ENCODE measurements at places on chromosomes 3 and 15.

DNA sequence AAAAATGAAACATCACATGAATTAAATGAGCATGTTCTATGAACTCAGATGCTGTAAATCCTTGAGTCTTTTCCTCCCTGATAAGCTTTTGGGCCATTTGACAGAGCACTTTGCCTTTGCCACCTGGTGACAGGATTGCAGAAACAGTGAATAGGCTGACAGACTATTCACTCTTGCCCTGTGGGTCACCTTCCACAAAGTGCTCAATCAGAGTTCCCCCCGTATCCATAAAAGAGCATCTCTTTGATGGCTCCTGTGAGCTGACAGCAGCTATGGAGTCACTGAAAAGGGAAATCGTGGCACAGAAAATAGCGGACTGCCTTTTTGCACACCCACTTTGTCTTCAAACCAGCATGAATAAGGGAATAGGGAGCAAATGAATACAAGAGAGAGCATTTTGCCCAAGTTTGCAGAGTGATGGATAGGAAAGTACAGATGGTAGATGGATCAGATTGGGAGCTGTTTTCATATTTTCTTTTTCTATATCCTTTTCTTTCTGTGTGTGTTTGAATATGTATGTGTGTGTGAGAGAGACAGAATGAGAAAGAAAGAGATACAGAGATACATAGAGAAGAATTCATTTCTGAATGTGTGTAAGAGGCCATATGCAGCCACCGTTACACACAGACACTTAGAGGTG is 37.8 kb upstream of the GOLM2 start:
- DNase-seq: no peak

DNA sequence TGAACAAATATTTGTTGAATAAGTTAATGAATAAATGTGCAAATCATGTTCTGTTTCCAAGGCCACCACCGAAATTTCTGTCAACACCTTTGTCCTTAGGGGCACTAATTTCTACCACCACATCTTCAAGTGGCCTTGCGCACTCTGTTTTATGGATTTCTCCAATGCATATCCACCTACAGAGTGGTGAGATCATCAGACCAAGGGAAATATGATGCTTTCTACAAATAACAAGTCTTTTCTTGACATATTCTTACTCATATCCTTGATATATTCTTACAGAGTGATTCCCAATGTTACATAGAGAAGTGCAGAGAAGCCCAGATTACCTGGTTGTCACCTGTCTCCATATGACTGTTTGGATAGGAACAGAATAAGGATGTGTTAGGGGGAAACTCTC is 36.1 kb upstream of the TMCO5A start:
- no peak for DNase-seq

GRCh38 chr3:52038227-52038626 is 18.1 kb downstream of the DUSP7 start:
- no peak for DNase-seq

- no peak for DNase-seq
Measured at GRCh38 chr15:99593070-99593469, 27.3 kb downstream of the MEF2A start.

DNA sequence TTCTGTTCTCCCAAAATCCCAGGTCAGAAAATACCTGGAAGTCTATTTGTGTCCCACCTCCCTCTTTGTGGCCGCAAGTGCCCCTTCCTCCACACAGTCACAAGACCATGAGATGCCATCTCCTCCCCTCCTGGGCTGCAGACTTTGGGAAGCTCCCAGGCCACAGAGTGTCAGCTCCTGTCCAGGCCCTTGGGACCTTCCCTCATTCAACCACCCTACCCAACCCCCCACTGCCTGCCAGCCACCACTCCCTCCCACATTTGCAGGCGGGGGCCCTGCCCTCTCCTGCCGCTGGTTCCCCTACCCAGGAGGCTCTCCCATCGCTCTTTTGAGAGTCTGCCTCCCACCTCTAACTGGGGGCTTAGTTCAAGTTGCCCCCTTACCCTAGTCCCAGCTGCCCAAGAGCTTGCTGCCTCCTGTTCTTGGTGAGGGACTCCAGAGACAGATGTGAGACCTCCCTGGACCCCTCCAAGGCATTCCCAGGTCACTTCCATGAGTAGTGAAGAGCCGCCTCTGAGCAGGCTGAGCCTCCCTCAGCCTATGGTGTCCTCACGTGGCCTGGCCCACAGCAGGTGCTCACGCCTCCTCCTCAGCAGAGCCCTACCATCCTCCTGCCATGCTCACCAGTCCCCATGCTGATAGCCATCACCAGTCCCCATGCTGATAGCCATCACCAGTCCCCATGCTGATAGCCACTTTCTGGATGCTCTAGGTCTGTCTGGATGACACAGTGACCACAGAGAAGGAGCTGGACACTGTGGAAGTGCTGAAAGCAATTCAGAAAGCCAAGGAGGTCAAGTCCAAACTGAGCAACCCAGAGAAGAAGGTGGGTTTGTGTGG is 15.9 kb upstream of the STAB1 start:
- DNase-seq: no peak

GRCh38 chr15:38562278-38562677 is 2.3 kb downstream of the RASGRP1 start:
- DNase-seq: no peak

DNA sequence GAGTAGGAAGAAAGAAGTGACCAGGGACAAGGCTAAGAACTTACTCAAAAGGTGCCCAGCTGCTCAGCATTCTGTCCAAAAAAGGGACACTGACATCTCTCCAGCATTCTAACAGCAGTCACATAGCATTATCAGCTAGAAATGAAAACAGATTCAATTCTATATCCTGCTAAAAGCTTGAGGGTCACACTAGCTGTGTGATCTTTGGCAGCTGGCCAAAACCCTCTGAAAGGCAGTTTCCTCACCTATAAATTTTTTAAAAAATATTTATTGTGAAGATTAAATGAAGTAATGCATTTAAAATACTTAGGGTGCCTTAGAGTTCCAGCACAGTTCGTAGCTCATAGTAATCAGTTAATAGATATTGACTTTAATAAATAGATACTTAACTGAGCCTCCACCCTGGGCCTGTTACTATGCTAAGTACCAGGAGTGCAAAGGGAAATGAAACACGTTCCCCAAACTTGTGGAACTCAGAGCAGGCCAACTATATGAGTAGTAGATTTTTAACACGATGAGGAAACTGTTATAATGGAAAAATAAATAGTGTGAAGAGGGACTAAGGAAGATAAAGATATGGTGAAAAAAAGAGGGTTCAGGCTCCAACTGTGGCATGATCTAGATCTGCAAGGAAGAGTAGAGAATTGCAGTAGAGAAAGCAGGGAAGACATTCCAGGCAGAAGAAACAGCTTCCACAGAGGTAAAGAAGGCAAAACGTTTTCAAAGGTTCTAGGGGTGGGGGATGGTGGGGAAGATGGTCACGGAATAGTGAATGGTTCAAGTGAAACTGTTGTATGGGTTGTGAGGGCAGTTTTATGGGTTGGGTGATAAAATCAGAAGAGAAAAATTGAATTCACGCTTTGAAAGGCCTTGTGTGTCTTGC is 11.4 kb downstream of the CD86 start:
- no peak for DNase-seq

GRCh38 chr3:118974356-118975097 is 60.1 kb downstream of the IGSF11 start:
- DNase-seq: no peak

- DNase-seq: no peak
Measured at GRCh38 chr3:40663280-40663679, 138.5 kb downstream of the ZNF621 start.

DNA sequence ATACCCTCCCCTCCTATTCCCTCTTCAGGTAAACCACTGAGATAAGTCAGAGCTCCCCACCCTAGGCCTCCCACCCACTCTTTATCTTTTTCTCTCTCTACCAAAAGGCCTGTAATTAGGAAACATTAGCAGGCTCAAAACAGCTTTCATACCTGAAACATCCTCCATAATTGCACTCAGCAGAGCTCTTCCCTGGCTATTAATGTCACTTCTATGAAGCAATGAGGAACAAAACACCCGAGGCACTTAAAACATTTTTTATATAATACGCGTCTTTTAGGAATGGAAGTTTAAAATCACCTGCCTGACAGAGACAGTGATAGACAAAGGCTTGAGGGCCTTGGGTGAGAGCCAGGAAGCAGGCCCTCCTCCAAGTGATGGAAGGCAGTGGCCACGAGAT is 138.9 kb downstream of the EPHB1 start:
- DNase-seq: no peak

DNA sequence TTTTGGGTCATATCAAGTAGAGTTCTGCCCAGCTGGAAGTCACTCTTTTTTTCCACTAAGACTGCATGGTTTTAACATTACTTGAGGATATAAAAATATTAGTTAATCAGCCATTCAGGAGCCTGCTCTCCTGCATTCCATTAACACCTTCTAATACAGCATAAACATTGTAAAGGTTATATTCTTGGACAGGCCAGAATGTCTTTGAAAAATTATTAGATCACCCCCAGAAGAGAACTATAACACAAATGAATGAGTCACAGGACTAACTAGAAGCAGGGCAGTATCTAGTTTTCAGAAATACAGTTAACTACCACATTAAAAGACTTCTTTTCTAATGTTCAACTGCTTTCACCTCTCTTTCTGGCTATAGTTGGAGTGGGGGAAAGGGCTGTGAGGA is 80.9 kb downstream of the THBS1 start:
- DNase-seq: no peak

GRCh38 chr15:57031605-57032004 is 113.2 kb downstream of the TCF12 start:
- DNase-seq: no peak

GRCh38 chr3:137946356-137946973 is 63.5 kb upstream of the CLDN18 start:
- DNase-seq: peak; percentile 50

DNA sequence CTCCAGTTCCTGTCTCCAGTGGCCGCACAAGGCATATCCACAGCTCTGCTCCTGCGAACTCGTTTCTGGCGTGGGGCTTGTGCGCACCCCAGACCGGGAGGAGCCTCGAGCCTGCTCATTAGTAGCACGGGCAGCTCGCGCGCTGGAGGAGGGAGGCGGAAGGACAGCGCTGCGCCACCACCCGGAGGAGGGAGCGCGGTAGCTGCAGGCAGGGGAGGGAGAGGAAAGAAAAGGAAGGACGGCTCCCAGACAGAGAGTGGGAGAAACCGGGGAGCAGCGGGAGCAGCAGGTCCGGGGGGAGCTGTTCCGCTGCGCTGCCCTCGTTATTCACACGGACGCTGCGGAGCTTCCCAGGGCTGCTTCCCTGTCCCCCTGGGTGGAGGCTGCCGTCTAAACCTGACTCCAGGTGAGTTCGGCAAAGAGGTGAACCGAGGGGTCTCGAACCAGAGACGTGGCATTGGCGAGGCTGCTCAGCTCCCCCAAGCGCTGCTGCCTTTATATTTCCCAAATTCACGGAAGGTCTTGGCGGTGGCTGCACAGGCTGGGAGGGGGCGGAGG is 121.3 kb upstream of the ZNF717 start:
- no peak for DNase-seq

All from activated naive CD4-positive, alpha-beta T cell treated with anti-CD3 and anti-CD28 coated beads, Interleukin-2, amount 50 U/mL, for 16 hours (primary cell).